ENCODE measurements at places on chromosomes 1 and 21.

DNA sequence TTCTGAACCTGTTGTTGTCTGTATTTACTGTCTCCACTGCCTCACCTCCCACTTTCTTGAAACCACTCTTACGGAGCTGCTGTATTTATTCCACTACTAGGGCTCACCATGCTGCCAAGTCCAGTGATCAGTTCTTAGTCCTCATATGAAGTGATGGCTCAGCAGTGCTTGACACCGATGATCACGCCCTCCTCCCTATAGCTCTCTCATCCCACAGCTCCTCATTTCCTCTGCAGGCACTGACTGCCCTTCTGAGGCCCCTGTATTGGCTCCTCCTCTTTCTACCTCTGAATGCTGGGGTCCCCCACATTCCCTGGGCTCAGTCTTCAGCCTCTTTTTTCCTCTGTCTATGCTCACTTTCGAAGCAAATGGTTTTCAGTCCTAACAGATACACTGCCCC, 3.4 kb downstream of the CLCA1 start:
- H3K27ac ChIP-seq = no peak overlapping the region
- no peak for DNase-seq
- H3K4me1 ChIP-seq = no peaks in the 10 kb centered on the region
- peaks cover 10% of the 10 kb centered on the region for H3K27me3 ChIP-seq
- H3K4me3 ChIP-seq = no peak overlapping the region

DNA sequence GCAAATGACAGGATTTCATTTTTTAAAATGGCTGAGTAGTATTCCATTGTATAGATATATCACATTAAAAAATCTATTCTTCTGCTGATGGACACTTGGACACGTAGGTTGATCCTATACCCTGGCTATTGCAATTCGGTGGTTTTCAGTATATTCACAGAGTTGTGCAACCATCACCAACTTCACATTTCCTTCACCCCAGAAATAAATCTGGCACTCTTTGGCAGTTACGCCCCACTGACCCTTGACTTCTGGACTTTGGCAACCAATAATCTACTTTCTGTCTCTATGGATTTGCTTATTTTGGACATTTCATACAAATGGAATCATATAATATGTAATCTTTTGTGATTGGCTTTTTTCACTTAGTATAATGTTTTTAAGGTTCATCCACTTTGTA, 35.9 kb downstream of the MAP3K7CL start:
- DNase-seq = no peak
- H3K27ac ChIP-seq = no peak overlapping the region
- no peaks in the 10 kb centered on the region for H3K36me3 ChIP-seq

GRCh38 chr1:11735531-11735853, 444 bp upstream of the AGTRAP start:
- H3K4me3 ChIP-seq = peak overlapping the region; percentile 95
- DNase-seq = no peak
- no peaks in the 10 kb centered on the region for H3K27me3 ChIP-seq
- H3K27ac ChIP-seq = no peak overlapping the region
- peaks cover 49% of the 10 kb centered on the region for H3K4me1 ChIP-seq

GRCh38 chr1:44424747-44425146, 19.7 kb downstream of the RNF220 start:
- H3K4me3 ChIP-seq = no peak overlapping the region
- no peaks in the 10 kb centered on the region for H3K36me3 ChIP-seq
- H3K27ac ChIP-seq = no peak overlapping the region
- H3K4me1 ChIP-seq = peaks cover 5% of the 10 kb centered on the region

DNA sequence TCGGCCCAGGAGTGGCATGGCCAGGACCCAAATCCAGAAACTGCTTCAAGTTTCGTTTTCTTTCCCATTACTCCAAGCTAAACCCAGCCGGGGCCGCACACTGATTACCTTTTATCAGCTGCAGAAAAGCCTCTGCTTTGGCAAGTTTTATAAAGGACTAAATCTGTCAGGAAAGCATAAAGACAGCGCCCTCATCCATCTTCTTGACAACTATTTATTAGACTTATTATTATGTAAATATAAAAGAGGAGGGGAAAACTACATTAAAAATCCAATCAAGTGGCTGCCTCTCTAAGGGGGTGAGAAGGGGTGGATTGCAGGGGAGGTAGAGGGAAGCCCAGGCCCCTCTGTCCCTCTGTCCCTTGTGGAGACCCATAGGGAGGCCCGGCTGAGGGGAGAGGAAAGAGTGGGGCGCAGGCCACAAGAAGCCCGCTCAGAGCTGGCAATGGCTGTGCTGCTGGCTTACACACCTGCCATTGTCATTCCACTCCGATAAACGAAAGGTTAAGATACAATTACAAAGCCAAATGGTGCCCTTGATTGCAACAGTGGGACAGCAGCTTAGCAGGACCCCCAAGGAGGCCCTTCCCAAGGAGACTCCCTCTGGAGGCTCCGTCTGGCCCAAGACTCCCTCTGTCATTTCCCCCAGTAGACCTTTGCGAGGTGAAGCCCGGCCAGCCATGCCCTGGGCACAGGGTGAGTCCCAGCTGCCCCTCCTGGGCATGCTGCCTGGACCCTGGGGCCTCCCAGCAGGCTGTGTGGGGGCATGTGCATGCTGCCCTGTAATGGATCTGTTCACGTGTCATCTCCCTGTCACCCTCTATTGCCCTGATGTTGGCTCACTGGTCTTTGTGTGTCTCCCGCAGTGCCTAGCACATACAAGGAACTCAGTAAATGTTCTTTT, 45.4 kb downstream of the KCND3 start:
- H3K27ac ChIP-seq = no peak overlapping the region
- H3K27me3 ChIP-seq = peaks cover under 1% of the 10 kb centered on the region

GRCh38 chr1:3403011-3403345, 51.5 kb upstream of the ARHGEF16 start:
- no peaks in the 10 kb centered on the region for H3K36me3 ChIP-seq
- H3K4me1 ChIP-seq = no peaks in the 10 kb centered on the region
- no peak overlapping the region for H3K4me3 ChIP-seq
- DNase-seq = no peak
- no peak overlapping the region for H3K27ac ChIP-seq

DNA sequence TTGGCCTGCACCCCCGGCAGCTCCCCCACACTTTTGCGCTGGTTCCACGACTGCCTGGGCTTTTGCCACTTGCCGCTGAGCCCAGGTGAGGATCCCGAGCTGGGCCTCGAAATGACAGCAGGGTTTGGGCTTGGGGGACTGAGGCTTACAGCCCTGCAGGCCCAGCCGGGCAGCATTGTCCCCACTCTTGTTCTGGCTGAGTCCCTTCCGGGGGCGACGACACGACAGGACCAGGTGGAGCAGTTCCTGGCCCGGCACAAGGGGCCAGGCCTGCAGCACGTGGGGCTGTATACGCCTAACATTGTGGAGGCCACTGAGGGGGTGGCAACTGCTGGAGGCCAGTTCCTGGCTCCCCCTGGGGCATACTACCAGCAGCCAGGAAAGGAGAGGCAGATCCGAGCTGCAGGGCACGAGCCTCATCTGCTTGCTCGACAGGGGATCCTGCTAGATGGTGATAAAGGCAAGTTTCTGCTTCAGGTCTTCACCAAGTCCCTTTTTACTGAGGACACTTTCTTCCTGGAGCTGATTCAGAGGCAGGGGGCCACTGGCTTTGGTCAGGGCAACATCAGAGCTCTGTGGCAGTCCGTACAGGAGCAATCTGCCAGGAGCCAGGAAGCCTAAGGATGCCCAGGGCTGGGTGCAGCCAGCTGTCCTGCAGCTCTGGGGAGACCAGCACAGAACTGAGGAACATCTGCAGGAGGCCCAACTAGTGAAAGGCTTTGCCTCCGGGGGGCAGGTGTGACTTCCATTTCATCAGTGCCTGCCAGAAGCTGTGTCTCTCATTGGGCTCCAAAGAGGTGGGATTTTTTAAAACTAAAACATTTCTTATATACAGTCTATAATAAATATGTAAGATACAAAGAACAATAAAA, 1.2 kb downstream of the HPDL start:
- H3K27ac ChIP-seq = peak overlapping the region; percentile 78
- H3K36me3 ChIP-seq = peaks cover 33% of the 10 kb centered on the region
- peak overlapping the region; percentile 88 for H3K4me3 ChIP-seq
- H3K4me1 ChIP-seq = peaks cover 11% of the 10 kb centered on the region
- peak; percentile 42 for DNase-seq

- no peaks in the 10 kb centered on the region for H3K36me3 ChIP-seq
- no peak overlapping the region for H3K27ac ChIP-seq
- no peak overlapping the region for H3K4me3 ChIP-seq
- peaks cover 18% of the 10 kb centered on the region for H3K27me3 ChIP-seq
- DNase-seq = no peak
Measured at GRCh38 chr1:209030454-209031167, 552.9 kb upstream of the CAMK1G start.

DNA sequence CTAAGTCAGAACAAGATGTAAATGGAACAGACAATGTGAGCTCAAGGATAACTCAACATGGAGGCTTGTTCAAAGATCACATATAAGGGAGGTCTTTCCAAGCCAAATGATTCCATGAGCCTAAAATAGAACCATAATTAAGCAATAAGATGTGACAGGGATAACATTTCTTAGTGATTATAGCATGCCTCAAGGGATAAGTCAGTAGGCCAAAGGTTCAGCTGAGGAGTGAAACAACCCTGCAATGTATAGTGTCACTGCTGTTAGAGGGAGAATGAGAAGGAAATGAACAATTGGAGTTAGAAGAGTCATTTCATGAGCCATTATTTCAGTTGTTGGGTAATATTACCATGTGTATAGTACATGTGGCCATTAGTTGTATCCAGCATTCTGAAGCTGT, 25.0 kb downstream of the GORAB start:
- H3K4me3 ChIP-seq = no peak overlapping the region
- H3K4me1 ChIP-seq = no peaks in the 10 kb centered on the region
- no peak for DNase-seq
- H3K27me3 ChIP-seq = peaks cover 1% of the 10 kb centered on the region
- no peak overlapping the region for H3K27ac ChIP-seq

DNA sequence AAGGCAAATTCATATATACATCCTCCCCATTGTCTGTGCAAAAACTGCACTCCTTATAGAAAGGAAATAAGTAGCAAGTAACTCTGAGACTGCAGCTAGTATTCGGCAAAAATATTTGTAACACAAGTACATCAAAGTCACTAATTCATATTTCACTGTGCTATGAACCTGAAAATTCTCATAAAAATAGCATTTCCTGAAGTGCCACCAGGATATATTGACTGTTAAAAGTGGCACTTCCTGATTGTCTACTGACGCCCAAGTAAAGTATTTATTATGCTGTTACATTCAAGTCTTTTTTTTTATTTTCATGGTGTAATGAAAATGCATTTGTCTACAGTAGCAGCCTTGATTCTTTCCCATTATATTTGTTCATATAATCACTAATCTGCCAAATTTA, 673.8 kb downstream of the PTPRC start:
- DNase-seq = no peak
- H3K27ac ChIP-seq = no peak overlapping the region
- no peak overlapping the region for H3K4me3 ChIP-seq
- H3K4me1 ChIP-seq = peaks cover 18% of the 10 kb centered on the region
- H3K27me3 ChIP-seq = peaks cover 14% of the 10 kb centered on the region
- H3K36me3 ChIP-seq = no peaks in the 10 kb centered on the region

GRCh38 chr1:170730438-170730837, 66.5 kb downstream of the PRRX1 start:
- no peak overlapping the region for H3K27ac ChIP-seq
- DNase-seq = no peak
- H3K27me3 ChIP-seq = peaks cover 13% of the 10 kb centered on the region
- H3K4me1 ChIP-seq = no peaks in the 10 kb centered on the region

- H3K27ac ChIP-seq = no peak overlapping the region
- no peak for DNase-seq
- no peaks in the 10 kb centered on the region for H3K27me3 ChIP-seq
- H3K36me3 ChIP-seq = no peaks in the 10 kb centered on the region
- no peak overlapping the region for H3K4me3 ChIP-seq
Measured at GRCh38 chr1:111778541-111779051, 22.9 kb downstream of the DDX20 start.

DNA sequence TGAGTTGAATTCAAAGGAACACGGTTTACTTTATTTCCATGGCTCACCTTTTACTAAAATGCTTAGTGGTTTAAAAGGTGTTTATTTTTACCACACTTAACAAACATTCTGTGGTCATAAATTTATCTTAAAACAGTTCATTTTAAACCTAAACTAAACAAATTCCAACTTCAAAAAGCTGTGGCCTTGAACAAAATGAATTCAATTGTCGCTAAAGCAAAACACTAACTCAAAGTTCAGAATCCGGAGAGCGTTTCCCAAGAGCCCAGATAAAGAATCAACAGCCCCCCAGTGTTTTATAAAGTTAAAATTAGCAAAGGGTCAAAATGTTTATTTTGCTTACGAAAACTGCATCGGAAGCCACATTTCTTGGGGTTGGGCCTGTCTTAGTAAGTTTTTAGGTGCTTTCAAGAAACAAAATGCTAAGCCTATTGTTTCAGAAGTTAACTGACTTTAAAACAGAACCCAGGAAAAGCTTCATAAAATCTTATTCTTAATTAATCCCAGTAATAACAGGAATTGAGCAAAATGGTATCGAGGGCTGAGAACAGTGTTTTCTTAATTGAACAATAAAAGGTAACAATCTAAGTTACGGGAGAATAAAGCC, 1.3 kb downstream of the PUM1 start:
- no peaks in the 10 kb centered on the region for H3K27me3 ChIP-seq
- peak overlapping the region; percentile 99 for H3K27ac ChIP-seq
- no peak for DNase-seq
- H3K4me1 ChIP-seq = peaks cover 31% of the 10 kb centered on the region
- peaks cover 35% of the 10 kb centered on the region for H3K36me3 ChIP-seq

DNA sequence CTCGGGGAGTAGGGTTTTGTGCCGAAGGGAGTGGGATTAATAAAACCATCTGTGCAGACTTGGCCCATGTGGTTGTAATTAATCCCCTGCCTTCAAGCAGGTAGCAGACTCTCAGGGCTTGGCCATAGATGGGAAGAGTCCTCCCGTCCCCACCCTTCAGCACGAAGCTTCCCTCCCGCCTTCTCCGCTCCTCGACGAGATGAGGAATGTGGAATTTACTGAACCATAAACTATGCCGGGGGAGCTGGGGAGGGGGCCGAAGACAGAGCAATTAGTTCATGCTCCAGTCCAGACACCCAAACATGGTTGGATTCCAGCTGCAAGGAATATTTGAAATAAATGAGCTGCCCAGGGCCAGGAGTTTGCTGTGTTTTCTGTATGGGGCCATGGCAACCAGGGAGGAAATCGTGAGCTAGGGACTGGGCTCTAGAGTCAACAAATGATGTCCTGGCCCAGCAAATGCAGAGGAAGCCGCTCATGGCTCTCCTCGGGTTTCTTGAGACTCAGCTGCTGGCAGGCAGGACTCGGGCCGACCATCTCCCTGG, 78.8 kb downstream of the SPSB1 start:
- H3K4me3 ChIP-seq = no peak overlapping the region
- H3K27me3 ChIP-seq = no peaks in the 10 kb centered on the region
- no peak for DNase-seq

GRCh38 chr1:205371871-205372660, 15.3 kb upstream of the KLHDC8A start:
- peaks cover 11% of the 10 kb centered on the region for H3K4me1 ChIP-seq
- H3K27me3 ChIP-seq = peaks cover 6% of the 10 kb centered on the region
- no peak for DNase-seq
- H3K36me3 ChIP-seq = no peaks in the 10 kb centered on the region

Data from activated CD8-positive, alpha-beta T cell treated with anti-CD3 and anti-CD28 coated beads for 36 hours (primary cell).